ENCODE measurements at places on chromosomes 11 and 22.

- peak; percentile 1 for DNase-seq
Observed at GRCh38 chr11:65414776-65415498, 7.7 kb upstream of the NEAT1 start.

- no peak for DNase-seq
Observed at GRCh38 chr11:61626580-61627380, 45.9 kb upstream of the SYT7 start.

DNA sequence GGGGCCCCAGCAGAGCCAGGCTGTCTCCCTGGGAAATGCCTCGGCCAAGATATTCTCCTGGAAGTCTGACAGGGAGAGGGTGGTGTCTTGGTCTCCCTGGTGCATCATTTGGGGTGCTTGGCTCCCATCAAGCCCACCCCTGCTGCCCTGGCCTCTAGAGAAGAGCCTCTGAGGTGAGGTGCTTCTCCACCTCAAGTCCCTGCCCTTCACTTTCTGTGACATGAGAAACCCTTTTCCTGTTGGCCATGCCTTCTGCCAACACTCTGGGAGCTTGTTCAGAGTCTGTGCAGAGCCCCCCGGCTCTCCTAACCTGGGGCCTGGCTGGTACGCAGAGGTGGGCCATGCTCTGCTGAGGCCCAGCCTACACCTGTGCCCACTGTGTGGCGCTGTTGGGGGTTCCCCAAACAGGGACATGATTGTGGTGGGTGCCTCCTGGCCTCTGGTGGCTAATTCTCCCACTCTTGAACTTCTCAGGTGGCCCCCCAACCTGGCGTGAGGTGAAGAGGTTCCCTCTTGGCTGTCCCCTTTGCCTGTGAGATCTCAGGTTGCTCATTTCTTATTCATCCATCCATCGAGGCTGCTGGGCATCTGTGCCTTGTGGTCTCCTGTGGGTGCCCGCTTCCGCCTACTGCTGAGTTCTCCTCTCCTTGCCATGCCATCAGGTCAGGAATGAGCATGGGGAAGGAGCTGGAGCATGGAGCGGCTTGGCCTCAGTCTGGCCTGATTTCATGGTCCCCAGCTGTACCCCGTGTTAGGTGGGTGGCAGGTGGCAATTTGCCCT lies 19.2 kb upstream of the DGCR8 start:
- DNase-seq = peak; percentile 26

DNA sequence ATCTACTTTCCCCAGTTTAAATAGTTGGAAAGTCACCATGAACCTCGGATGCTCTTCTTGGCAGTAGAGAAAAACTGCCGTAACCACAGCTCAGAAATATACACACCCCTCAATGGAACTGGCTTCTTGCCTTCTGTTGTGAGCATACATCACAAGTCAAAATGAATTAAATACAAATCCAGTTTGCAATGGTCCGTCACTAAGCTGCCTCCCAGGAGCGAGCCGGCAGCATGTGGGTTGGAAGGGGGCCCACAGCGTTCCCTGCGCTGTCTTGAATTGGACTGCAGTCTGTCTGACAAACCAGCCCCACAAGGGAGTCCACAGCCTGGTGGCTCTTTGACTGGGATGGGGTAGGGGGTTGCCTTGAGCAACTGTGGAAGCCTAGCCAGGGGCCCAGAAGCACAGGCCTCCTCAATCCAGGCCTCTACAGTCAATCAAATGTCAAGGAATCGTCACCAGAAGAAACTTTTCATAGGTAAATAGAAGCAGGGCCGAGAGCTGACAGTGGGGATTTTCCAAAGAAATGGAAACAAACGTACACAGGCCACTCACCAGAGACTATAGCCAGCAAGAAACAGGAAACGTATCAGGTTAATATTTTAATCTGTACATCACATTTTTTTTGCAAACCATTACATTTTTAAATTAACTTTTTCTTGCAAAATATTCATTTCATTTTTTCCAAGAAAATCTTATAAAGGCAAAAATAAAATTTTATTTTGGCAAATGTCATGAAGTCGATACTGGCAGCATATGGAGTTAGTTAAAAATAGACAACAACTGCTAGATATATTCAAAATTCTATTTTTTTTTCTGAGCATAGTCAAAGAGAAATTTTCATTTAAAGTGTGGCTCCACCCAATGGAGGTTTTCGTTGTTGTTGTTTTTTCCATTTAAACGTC lies 38.5 kb downstream of the C11orf58 start:
- DNase-seq = no peak

DNA sequence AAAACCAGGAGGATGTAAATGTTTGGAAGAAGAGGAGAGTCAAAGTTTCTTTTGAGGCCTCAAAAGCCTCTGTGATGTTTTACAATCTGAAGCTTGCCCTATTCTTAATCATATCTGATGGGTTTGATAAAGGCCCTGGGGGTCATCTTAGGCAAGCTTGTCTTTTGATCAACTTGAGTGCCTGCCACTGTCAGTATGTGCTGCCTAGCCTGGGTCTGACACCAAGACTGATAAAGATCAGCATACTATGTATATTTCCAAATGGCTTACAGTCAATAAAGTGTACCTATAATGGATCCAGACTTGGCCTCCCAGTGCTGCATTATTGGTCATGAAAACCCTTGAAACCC lies 12.7 kb downstream of the EHF start:
- DNase-seq = no peak

Data from CD4-positive, alpha-beta T cell treated with Interleukin-17A for 4 hours (primary cell).